Stimulated activated CD4-positive, alpha-beta T cell treated with anti-CD3 and anti-CD28 coated beads, TNF-alpha, amount 100 ng/mL, for 4 hours (primary cell): ENCODE measurements at places on chromosomes 4 and X.

GRCh38 chr4:149403081-149403480 lies 412.6 kb downstream of the IQCM start:
- no peak for DNase-seq

- DNase-seq: no peak
Observed at GRCh38 chr4:6337331-6337935, 67.8 kb downstream of the WFS1 start.

DNA sequence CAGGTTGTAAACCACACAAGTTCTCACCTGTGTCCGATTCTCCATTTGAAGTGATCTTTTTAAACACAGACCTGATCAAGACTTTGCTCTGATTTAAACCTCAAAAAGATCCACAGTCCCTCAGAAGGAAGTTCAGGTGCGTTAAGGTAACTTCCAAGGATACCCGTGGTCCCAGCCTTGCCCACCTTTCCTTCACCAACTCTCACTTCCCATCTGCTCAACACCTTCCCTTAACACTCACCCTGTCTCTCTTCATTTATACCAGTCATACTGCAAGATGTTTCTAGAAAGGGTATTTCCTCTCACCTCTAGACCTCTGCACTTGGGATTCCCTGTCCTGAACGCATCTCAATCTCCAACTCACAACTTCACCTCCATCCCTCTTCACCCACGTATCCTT lies 49.9 kb downstream of the ADGRA3 start:
- no peak for DNase-seq

DNA sequence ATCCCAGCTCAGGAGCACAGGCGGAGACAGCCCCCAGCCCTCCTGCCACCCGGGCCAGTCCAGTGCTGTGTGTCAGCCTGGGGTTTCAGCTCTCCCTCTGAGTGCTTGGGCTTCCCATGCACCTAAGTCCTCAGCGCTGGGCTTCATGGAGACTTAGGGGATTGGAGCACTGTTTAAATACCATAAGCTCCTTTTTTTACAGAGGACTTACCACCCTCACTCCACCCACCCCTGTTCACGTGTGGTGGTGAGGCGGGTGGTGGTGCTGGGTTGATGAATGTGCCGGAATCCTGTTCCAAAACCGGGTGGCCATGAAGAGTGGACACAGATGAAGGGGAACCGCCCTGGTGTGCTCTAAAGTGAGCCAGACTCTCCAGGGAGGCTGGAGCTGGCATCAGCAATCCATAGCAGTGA lies 66.9 kb downstream of the PSAPL1 start:
- no peak for DNase-seq

- no peak for DNase-seq
Observed at GRCh38 chr4:60656171-60656570, 544.0 kb upstream of the ADGRL3 start.

- no peak for DNase-seq
Observed at GRCh38 chrX:82070948-82071347, 869.0 kb downstream of the SH3BGRL start.

DNA sequence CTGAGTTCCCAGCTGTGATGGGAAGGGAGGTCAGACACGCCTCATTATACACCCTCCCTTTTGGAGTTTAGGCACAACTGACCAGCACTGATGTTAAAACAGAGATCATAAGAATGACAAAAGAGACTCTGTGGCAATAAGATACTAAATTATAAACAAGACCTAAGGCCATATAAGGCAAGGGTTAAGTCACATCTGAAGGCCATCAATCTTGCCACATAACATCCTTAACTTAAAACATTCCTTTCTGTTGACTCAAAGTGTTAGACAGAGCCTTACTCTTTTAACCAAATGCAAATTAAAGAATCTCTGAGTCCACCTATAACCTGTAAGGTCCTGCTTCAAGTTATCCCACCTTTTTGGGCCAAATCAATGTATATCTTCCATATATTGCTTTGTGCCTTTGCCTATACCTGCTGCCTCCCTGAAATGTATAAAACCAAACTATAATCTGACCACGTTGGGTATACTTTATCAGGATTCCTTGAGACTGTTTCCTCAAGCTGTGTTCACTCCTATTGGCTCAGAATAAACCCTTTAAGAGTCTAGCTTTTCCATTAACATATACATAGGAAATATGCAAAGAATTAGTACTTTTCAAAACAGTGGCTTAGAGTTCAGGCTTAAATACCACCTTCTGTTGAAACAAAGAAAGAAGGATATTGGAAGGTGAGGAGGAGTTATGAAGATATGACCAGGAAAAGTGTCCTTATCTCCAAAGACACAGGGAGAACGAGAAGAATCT lies 214.4 kb upstream of the PPP1R2C start:
- no peak for DNase-seq

- no peak for DNase-seq
Observed at GRCh38 chrX:106611317-106611678, 480 bp upstream of the RADX start.

DNA sequence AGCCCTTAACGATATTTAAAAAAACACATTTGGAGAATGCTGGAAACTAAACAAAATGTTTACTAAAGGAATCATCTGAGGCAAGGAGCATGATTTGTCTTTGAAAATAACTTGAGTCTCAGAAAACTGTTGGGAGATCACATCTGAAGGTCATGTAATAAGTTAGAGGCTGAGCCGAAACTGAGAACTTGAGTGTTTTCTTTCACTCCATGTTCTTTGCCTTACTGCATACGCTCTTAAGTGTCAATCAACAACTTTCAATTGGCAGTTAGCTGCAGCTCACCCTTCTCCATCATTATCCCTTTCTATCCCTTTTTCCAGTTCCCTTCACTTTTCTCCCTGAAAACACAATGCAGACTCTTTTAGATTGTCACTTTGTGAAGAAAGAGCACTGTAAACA lies 216.2 kb downstream of the ADGRA3 start:
- no peak for DNase-seq

GRCh38 chr4:53990641-53991040 lies 73.8 kb downstream of the CHIC2 start:
- no peak for DNase-seq

- no peak for DNase-seq
Observed at GRCh38 chr4:80610845-80611677, 275.5 kb downstream of the CFAP299 start.

DNA sequence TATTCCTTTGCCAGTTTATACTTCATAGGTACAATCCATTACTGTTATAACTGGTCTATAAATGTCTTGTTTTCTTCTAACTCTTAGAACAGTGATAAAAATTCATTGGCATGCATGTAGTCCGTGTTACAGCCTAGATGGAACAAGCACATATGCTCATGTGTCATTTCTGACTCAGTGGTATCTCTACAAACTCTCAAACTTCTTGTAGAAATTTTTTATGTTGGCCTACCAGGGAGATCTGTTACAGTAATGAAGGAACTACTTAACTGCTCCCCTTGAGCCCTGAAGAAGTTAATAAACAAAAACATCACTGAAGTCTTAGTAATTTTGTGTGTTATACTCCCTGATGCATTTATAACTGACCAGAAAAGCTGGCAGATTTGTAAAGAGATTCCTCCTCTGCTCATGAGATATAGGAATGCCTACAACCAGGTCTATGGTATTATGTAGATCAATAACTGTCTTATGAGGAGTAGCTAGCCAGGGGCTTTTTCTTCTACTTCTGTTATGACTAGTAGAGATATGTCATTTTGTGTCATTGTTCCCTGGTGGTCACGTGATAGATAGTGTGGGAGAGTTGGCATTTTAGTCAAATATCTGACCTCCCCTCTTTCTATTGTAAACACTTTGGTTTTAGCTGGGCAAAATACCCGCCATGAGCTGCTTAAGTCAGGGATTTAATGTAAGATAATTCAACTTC lies 53.7 kb upstream of the FAAH2 start:
- DNase-seq: no peak

- DNase-seq: no peak
Observed at GRCh38 chr4:55008166-55009056, 117.0 kb downstream of the KDR start.

- DNase-seq: no peak
Observed at GRCh38 chr4:128524311-128524710, 236.7 kb upstream of the PGRMC2 start.

DNA sequence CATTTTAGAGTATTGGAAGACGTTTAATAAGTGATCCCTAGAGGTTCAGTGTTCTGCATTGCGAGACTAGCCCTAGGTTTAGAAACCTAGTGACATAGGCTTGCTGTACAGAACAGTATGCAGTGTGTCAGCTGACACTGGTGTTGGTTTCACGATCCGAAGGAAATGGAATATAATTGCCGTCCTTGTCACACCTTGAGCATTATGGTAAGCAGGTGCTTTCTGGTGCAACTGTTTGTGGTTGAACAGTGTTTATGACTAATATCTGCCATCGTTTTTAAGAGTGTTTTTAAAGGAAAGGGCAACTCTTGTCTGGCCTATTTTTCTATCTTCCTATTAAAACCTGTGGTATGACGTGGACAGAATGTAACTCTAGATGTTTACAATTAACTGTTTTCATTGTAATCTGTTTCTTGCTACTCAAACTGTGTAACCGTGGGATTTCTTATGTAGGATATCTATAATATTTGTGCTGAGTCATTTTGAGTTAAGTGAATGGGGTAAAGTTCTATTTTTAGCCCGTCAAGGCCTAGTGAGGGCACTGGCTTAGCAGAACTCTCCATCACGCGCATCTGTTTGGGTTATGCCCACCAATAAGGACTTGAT lies 53.8 kb upstream of the TBC1D14 start:
- no peak for DNase-seq

GRCh38 chr4:38030023-38030422 lies 69.8 kb downstream of the PTTG2 start:
- no peak for DNase-seq

GRCh38 chrX:56765811-56766553 lies 36.9 kb downstream of the NBDY start:
- no peak for DNase-seq

DNA sequence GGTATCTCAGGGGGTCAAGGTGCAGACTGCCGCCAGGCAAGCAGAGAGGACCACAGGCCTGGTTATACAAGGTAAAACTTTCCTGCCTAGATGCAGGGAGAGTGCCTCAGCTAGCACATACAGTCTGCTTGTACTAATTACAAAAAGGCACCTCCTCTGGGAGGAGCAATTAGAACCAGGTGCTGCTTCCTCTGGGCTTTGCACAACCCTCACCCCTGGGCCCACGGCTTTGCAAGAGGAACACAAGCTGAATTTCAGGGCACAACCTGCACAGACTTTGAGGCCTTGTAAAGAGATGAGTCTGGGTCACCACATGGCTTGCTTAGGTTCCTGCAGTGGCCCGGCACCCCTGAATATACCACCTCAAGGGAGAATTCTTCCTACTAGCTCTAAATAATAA lies 9.2 kb upstream of the CITED1 start:
- no peak for DNase-seq

- no peak for DNase-seq
Observed at GRCh38 chr4:99886146-99886545, 8.1 kb downstream of the LAMTOR3 start.

DNA sequence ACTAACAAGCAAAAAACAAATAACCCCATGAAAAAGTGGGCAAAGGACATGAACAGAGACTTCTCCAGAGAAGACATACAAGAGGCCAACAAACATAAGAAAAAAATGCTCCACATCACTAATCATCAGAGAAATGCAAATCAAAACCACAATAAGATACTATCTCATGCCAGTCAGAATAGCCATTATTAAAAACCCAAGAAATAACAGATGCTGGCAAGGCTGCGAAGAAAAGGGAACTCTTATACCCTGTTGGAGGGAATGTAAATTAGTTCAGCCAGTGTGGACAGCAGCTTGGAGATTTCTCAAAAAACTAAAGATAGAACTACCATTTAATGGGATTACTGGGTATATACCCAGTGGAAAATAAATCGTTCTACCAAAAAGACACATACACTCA lies 79.6 kb downstream of the MAPK10 start:
- no peak for DNase-seq

DNA sequence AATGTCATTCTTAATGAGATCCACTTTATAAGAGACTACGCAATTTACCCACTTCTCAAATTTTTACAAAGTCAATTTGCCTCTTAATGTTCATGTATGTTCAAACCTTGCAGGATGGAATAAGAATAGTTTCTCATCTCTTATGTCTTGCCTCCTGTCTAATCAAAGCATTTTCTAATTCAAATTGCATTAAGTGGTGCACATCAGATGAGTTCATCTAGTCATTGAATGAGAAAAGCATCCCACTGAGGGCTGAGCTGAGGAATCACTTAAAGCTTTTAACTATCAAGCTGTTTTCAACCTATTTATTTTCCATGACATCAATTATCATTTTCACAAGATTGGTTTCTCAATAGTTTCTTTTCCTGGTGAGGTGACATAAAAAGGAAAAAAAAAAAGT lies 1964.0 kb downstream of the PCDH7 start:
- no peak for DNase-seq

- DNase-seq: no peak
Observed at GRCh38 chrX:97628807-97629596, 745.3 kb downstream of the RPA4 start.

GRCh38 chr4:36757580-36758311 lies 476.3 kb downstream of the DTHD1 start:
- no peak for DNase-seq

GRCh38 chr4:145320294-145320693 lies 139.9 kb upstream of the OTUD4 start:
- DNase-seq: no peak
